ENCODE measurements at places on chromosomes 12 and 14. TPM values are rescaled to one million over a fixed set of nuclear protein-coding genes. Genes with fewer than 3 reads are reported as not detected.

TMEM116 gene
- total RNA-seq: 43.2 TPM

SLC7A7 gene
- total RNA-seq: 2.0 TPM

TAS2R14 gene
- total RNA-seq: 5.3 TPM

IL23A gene
- total RNA-seq: not detected

GRCh38 chr14:77033622-77034589 is 5.4 kb upstream of the IRF2BPL start:
- no peak for DNase-seq

GRCh38 chr12:122090759-122091515 is 12.4 kb downstream of the MLXIP start:
- DNase-seq: no peak

GRCh38 chr14:35234012-35234805 is 58.0 kb upstream of the PSMA6 start:
- DNase-seq: no peak

DNA sequence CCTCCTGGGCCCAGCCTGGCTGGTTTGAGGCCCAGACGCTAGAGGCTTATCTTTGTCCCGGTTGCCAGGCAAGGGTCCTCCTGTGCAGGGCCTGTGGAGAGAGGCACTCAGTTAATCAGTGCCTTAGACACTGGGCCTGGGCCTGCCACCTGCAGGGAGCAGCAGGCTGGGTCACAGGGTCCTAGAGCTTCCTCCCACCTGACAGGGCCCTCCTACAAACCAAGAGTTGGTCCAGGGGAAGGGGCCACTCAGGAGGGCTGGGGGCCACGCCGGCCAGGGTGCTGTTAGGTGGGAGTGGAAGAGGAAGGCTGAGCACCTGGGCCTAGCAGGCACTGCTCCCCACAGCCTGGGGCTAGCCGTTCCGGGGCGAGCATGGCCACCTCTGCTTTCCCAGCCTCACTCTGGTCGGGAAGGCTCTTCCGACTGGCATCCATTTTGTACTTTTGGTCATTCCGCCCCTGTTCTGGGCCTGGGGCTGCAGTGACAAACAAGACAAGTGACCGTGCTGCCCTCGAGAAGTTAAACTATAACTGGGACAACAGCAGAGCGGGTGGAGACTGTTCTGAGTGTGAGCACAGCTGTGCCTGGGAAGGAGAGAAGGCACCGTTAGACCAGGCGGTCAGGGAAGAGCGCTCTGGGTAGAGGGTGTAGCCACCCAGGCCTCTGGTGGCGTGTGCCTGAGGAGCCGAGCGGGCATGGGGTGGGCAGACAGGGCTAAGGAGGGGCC is 27.2 kb downstream of the FBRSL1 start:
- no peak for DNase-seq

- DNase-seq: no peak
Measured at GRCh38 chr12:22879203-22879602, 254.2 kb downstream of the ETNK1 start.

DNA sequence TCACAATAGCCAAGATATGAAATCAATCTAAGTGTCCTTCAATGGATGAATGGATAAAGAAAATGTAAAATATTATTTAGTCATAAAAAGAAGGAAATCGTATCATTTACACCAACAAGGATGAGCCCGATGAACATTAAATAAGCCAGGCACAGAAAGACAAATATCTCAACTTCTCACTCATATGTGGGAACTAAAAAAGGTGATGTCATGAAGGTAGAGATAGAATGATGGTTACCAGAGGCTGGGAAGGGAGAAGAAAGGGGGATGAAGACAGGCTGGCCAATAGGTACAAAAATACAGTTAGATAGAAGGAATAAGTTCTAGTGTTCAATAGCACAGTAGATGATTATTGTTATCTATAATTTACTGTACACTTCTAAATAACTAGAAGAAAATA is 94.9 kb upstream of the RAP1B start:
- DNase-seq: no peak

GRCh38 chr14:99261912-99262787 is 9.8 kb downstream of the BCL11B start:
- no peak for DNase-seq

GRCh38 chr14:88802596-88802995 is 9.8 kb upstream of the EML5 start:
- DNase-seq: no peak

- DNase-seq: no peak
Measured at GRCh38 chr14:73862480-73862879, 10.8 kb downstream of the PTGR2 start.

Data from frontal cortex (tissue), 4 donors.